MCF 10A (cell line): ENCODE measurements at places on chromosomes 4 and X.
A peak's percentile ranks its signal among the peaks of the same experiment; 100 is the strongest.

DNA sequence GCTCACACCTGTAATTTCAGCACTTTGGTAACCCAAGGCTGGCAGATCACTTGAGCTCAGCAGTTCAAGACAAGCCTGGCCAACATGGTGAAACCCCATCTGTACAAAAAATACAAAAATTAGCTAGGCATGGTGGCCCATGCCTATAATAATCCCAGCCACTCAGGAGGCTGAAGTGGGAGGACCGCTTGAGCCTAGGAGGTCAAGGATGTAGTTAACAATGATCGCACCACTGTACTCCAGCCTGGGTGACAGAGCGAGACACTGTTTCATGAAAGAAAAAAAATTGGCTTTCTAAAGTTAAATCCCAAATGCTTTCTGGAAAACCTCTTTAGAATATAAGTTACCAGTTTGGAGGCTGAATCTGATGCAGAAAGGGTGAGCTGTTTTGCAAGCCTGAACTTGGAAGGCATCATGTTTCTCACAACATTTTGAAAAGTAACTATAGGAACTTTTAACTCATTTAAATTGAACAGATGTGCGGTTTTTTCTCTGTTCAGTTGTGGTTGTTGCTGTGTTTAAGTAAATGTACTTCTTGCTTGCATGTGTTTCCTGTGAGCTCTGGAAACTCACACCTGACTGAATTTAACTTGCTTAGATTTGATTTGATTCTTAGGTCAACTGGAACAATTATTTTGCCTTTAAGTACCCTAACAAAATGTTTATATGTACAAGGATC lies 39.8 kb upstream of the TMEM131L start:
- H3K27ac ChIP-seq = no peak overlapping the region
- DNase-seq = no peak

DNA sequence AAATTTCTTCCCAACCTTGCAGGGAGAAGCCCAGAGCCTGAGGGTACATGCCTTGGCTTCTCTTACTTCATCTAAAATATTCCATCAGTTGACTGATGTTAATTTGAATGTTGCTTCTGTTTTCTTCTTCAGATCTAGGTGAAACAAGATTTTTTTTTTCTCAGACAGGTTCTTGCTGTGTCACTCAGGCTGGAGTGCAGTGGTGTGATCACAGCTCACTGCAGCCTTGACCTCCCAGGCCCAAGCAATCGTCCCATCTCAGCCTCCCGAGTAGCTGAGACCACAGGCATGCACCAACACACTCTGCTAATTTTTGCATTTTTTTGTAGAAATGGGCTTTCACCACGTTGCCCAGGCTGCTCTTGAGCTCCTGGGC lies 62.1 kb upstream of the KLF3 start:
- no peaks in the 10 kb centered on the region for H3K36me3 ChIP-seq
- H3K27me3 ChIP-seq = no peaks in the 10 kb centered on the region
- DNase-seq = no peak
- H3K4me1 ChIP-seq = peaks cover 19% of the 10 kb centered on the region
- H3K4me3 ChIP-seq = no peak overlapping the region
- H3K27ac ChIP-seq = no peak overlapping the region

GRCh38 chr4:103451341-103451740 lies 253.2 kb upstream of the CENPE start:
- no peaks in the 10 kb centered on the region for H3K36me3 ChIP-seq
- H3K4me1 ChIP-seq = no peaks in the 10 kb centered on the region
- H3K27me3 ChIP-seq = no peaks in the 10 kb centered on the region
- DNase-seq = peak; percentile 61

- no peak overlapping the region for H3K4me3 ChIP-seq
- H3K27ac ChIP-seq = no peak overlapping the region
- H3K4me1 ChIP-seq = no peaks in the 10 kb centered on the region
Observed at GRCh38 chrX:71870208-71871098, 40.2 kb upstream of the NHSL2 start.

DNA sequence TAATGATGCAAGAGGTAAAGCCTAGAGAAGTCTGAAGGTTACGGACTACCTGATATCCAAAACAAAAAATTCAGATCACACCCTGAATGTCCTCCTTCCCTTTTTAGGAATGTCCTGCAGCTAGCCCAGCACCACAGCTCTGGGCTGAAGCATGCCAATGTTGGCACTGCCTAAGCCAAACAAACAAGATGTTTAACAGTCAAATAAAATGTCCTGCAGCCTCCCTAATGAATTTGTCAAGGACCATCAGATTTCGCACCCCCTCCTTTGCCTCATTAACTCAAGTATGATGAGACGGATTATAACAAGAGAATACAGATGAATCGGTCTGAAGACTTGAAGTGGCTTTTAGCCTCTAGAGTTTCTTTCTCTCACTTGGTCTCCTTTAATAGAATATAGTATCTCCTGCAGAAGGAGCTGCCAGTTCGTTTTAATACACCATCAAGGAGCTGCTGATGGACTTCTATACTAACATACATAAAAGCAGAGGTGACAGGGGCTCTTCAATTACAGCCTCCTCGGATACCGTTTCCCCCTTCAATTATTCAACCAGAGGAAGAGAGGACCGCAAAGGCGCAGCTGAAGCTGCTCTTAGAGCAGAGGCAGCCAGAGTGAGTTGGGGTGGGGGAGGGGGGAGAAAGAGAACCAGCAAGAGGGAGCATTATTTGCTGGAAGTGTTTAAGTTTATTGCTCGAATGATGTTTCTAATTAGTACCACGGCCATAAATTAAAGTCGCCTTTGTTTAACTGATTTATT lies 3.0 kb upstream of the MAB21L2 start:
- H3K4me1 ChIP-seq = no peaks in the 10 kb centered on the region
- H3K36me3 ChIP-seq = peaks cover 19% of the 10 kb centered on the region
- H3K4me3 ChIP-seq = no peak overlapping the region
